ENCODE measurements at places on chromosomes 1 and 21. TPM values are rescaled to one million over a fixed set of nuclear protein-coding genes. Genes with fewer than 3 reads are reported as not detected.

- peak; percentile 63 for DNase-seq
Measured at GRCh38 chr1:206672844-206673758, 11.6 kb upstream of the MAPKAPK2 start.

- no peak for DNase-seq
Measured at GRCh38 chr1:184648856-184649201, 105.8 kb downstream of the EDEM3 start.

The FMO5 gene
- 23.2 TPM for polyA plus RNA-seq

The CA14 gene
- polyA plus RNA-seq = not detected

DNA sequence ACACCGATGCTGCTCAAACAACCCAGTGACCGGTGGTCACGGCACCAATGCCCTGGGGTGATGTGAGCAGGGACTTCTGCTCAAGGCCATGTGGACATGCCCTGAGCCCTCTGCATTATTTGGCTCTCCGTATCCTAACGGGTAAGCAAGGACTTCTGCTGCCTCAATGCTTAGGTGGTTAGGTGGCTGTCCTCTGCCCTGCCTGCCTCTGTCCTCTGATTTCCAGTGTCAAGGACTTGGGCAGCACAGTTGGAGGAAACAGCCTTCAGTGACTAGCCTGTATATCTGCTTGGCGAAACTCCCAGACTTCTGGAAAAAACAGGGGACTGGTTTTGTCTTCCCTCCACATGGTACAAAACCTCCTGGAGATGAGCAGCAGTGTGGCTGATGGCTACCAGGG lies 34.5 kb downstream of the DNAJC11 start:
- no peak for DNase-seq

DNA sequence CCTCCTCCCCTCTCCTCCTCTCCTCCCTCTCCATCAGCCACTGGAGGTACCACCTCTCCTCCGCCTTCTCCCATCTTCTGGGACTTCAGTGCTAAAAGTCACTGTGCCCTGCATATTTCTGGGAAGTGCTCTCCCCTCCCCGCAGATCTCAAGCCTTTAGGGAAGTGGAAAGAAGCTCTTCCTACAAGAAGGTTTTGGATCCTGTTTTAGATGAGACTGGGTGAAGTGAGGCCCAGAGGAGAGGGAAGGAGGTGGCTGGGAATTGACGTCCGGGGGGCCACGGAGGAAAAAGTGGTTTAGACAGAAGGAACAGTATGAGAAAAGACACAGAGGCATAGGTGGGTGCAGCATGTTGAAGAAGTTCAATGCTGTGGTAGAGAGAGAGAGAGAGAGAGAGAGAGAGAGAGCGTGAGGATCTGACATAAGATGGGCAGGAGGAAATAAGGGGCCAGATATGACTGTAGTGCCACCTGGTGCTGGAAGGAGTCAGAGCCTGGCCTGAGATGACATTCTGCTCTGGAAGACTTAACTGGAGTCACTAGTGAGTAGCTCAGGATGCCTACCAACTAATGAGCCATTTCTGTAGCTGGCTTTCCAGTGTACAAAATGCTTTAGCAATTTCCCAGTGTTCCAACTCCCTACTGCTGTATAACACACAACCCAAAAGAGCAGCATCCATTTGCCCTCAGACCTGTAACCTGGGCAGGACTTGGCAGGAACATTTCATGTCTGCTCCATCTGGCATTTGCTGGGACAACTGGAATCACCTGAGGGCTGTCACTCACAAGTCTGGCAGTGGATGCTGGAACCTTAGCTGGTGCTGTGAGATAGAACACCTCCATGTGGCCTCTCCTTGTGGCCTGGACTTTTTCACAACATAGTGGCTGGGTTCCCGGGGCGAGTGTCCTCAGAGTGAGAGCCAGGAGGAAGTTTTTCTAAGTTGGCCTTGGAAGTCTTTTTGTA lies 16.6 kb upstream of the ZSCAN20 start:
- peak; percentile 67 for DNase-seq

GRCh38 chr1:118100686-118101514 lies 84.1 kb downstream of the SPAG17 start:
- peak; percentile 11 for DNase-seq

DNA sequence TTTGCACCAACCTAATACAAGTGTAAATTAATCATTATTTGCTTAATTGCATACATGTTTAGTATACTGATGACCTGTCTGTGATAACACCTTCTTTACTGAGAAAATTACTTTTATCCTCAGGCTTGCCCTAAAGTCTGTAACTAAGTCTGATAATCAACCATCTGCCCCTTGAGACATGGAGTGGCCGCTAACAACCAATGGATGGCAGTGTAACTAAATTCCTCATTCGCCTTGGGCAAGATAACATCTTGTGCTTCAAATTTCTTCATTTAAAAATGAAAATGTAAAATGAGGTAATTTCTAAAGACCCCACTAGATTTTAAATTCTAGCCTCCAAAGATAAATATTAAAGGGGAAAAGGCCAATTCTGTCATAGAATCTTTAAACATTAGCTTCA lies 85.1 kb downstream of the ENAH start:
- DNase-seq = no peak

GRCh38 chr21:42735944-42736343 lies 82.5 kb downstream of the PDE9A start:
- DNase-seq = no peak

The RAB3B gene
- polyA plus RNA-seq = 0.27 TPM

DNA sequence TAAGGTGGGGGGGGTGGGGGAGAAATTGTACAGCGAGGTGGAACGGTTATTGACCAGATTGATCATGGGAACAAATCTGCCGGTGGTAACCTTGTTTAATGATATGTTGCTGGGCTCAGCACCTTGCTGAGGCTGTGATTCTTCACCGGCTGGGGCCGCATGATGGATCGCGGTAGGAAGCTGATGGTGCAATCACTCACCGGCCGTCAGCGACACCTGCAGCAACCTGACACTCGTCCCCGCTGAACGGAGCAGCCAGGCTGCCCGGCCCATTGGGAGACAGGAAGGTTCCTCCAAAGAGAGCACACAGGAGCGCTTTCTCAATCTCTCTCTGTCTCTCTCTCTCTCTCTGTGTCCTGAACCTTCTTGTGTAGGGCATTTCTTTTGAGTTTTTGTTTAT lies 128.5 kb upstream of the RRP15 start:
- peak; percentile 25 for DNase-seq

The NTMT2 gene
- polyA plus RNA-seq = not detected

- DNase-seq = peak; percentile 92
Measured at GRCh38 chr1:235902677-235903542, 36.2 kb upstream of the LYST start.

DNA sequence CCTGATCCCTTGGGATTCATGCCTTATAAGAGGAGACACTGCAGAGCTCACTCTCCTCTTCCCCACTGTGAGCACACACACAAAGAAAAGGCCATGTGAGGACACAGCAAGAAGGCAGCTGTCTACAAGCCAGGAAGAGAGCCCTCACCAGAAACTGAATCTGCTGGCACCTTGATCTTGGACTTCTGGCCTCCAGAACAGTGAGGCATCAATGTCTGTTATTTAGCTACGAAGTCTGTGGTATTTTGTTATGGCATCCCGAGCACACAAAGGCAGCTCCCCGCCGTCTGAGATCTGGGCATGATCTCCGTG lies 47.1 kb upstream of the RPL11 start:
- no peak for DNase-seq

DNA sequence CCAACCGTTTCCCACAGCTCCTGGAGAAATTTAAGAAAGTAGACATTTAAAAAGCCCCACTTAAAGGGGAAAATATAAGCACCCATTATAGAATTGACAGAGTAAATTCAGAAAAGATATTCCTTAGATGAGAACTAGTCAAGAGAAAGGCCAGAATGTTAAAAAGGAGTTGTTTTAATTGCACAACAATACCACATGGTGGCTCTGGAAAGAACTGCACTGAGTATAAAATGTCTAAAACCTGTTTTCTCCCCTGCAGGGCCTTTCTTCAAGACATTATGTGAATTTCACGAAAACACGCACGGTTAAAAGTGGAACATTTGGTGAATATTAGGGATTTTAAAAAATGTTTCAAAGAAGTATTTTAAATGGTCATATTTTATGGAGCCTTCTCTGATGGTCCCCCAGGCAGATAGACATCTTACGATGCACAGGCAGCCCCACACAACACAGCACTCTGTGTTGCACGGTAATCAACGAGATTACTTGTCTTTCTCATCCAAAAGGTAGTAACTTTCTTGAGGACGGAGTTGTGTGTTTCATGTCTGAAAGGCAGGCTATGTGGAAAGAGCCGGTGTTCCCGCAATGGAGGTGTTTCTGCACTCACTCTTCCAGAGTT lies 101.9 kb downstream of the PRRX1 start:
- no peak for DNase-seq

DNA sequence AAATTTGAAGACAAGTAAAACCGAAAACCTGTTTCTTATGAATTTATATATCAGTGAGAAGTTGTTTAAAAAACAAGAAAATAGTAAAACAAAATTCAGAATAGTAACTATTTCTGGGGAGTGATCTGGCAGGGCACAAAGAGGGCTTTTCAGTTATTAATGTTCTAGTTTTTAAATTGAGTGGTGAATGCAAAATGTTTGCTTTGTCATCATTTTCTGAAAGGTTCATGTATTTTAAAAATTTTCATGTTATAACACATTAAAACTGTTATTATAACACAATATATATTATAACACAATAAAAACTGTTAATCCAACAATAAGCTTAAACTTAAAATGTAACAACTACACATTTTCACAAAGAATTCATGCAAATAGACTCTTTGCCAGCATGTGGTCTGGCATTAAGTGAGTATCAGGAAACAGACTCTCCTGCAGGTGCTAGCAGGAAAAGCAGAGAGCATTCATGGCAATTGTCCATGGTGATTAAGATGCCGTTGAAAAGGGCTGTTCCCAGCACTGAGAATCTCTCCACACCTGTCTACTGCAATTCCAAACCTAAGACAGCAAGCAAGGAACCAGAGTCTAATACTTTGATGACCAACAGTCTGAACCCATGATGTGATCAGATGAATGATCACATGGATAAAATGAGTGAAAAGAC lies 204.9 kb downstream of the TBX15 start:
- no peak for DNase-seq

DNA sequence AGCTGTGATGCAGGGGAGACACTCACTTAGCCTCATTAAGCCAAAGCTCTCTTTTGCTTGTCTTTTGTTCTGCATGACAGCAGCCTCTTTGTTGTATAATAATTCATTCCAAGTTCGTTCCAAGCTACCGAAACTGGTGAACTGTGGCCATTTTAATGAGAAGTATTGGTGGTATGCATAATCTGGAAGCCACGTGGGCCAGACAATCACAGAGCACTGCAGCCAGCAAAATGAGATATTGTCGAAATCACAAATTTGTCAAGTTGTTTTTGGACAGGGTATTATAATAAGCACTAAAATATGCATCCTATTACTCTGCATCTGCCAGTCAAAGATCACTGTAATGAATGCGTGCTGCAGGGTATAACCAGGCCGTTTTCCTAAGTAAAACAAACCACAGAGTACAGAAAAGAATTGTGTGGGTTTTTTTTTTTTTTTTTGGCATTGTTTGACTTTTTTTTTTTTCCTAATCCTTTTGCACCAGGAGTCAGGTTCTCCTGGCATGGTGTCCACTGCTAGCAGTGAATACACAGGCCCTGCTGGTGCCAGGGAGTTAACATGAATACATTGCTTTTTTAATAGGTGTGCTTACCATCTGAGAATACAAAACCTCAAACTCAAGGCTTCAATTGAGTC lies 423.9 kb downstream of the PTBP2 start:
- DNase-seq = no peak

GRCh38 chr1:42801832-42802473 lies 15.0 kb upstream of the ERMAP start:
- DNase-seq = no peak

DNA sequence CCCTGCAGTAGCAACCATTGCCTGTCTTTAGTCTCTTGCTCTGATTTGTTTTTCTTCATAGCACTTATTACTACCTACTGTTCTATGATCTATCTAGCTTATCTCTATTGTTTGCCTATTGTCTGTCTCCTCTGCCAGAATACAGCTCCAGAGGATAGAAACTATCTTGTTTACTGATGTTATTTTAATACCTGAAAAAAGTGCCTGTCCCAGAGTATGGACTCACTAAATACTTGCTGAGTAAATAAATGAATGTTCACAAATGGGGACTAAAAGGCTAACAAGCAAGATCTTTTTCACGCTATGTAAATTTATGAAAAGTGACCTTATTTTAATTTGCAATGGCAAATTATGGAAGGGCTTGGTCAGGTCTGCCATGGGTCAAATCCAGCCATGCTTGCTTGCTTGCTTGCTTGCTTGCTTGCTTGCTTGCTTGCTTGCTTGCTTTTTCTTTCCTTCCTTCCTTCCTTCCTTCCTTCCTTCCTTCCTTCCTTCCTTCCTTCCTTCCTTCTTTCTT lies 145.3 kb downstream of the TGFB2 start:
- DNase-seq = no peak

GRCh38 chr1:204483791-204484190 lies 10.8 kb downstream of the PIK3C2B start:
- peak; percentile 61 for DNase-seq

GRCh38 chr1:168373869-168374268 lies 93.2 kb downstream of the TBX19 start:
- no peak for DNase-seq

GRCh38 chr1:63501256-63501655 lies 21.8 kb downstream of the ITGB3BP start:
- no peak for DNase-seq

DNA sequence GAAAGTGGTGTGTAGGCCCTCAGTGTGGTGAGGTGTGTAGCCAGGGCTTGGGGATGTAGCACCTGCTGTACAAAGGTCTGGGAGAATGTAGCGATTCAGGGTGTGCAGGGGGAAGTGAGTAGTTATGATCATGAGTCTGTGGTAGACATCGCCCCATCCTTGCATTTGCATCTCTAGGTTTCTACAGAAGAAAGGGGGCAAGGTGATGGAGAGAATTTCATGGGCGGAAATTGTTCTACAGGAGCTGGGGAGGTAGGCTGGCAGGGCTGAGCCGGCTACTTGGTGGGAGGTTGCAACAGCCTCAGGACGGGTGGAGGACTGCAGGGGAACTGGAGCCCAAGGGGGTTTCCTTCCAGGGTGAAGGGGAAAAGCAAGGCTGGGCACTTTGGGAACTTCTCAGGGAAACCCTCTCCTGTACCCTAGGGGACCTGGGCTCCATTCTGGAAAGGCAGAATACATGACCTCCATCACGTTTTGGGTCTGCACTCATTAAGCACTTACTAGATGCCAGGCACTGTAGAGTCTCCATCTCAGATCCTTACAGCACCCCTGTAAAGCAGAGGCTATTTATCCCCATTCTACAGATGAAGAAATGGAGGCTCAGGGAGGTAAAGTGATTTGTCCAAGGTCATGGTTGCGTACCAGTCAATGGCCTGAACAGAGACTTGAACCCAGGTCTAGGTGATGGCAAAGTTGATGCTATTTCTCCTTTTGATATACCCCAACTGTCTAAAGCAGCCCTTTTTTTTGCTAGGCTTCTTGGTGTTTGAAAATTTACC lies 14.5 kb upstream of the TNFRSF1B start:
- DNase-seq = no peak

- DNase-seq = peak; percentile 76
Measured at GRCh38 chr1:64744492-64745180, at the start of gene RAVER2. RAVER2 (plus strand) TSS chr1:64745075; CDS start chr1:64745173, 98 bp downstream.

DNA sequence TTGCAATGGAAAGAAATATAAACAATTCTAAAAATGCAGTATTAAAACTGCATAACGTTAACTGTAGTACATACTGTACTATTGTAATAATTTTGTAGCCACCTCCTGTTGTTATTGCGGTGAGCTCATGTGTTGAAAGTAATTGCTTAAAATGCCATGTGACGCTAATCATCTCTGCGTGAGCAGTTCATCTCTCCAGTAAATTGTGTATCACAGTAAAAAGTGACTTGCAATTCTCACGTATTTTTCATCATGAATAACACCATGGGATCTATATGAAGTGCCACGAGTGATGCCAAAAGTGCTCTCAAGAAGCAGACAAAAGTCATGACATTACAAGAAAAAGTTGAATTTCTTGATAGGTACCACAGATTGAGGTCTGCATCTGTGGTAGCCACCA lies 82.4 kb upstream of the CYYR1 start:
- no peak for DNase-seq

All from small intestine (tissue), 16 donors.